Activated T-helper 1 cell treated with anti-CD3 and anti-CD28 coated beads, Interleukin-12 subunit alpha, Interleukin-12 subunit beta, Interleukin-2, Interleukin-4 antibody, amounts not matched to agents 30 ng/mL and 10 ng/mL and 1 ng/mL, durations not matched to agents 14 hours and 24 hours and 36 hours (primary cell): ENCODE measurements at places on chromosomes 3 and 15. TPM values are rescaled to one million over a fixed set of nuclear protein-coding genes. Genes with fewer than 3 reads are reported as not detected.

- peaks cover 2% of the 10 kb centered on the region for H3K27me3 ChIP-seq
- no peaks in the 10 kb centered on the region for H3K36me3 ChIP-seq
- no peak for DNase-seq
- H3K27ac ChIP-seq: no peak overlapping the region
- no peaks in the 10 kb centered on the region for H3K4me1 ChIP-seq
Observed at GRCh38 chr15:95370291-95370690, 960.2 kb upstream of the NR2F2 start.

DNA sequence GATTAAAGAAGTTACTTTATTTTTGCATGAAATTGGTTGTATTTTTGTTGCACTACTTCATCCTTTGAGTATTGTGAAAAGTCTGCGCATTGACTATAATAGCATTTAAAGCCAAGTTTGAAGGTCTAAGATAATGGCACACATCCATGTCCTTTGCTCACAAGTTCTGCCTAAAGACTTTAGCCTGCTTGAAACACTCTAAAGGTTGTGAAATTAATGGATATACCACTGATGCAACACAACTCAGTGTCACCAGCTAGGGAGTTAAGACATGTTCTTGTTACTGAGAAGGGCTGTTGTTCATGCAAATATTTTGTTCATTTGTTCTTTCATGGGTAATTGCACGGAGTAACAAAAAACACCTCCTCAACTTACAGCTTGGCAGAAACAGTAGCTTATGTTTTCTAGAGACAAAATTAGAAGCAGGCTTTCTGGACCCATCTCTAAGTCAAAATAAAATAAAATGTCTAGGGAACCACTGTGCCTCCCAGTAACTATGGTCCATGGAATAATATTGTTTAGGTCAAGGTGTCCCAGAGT, 83.9 kb downstream of the PPARG start:
- H3K4me1 ChIP-seq: no peaks in the 10 kb centered on the region
- peaks cover 6% of the 10 kb centered on the region for H3K27me3 ChIP-seq
- H3K27ac ChIP-seq: no peak overlapping the region
- no peak overlapping the region for H3K4me3 ChIP-seq
- no peak for DNase-seq

GRCh38 chr15:48624700-48625099, 20.8 kb downstream of the FBN1 start:
- no peak overlapping the region for H3K27ac ChIP-seq
- no peaks in the 10 kb centered on the region for H3K4me1 ChIP-seq
- no peaks in the 10 kb centered on the region for H3K27me3 ChIP-seq
- H3K4me3 ChIP-seq: no peak overlapping the region
- DNase-seq: no peak
- no peaks in the 10 kb centered on the region for H3K36me3 ChIP-seq

GRCh38 chr3:126397610-126398422, 3.1 kb downstream of the CFAP100 start:
- H3K27ac ChIP-seq: no peak overlapping the region
- peaks cover 13% of the 10 kb centered on the region for H3K27me3 ChIP-seq
- no peaks in the 10 kb centered on the region for H3K36me3 ChIP-seq
- no peaks in the 10 kb centered on the region for H3K4me1 ChIP-seq
- no peak for DNase-seq

LRRK1 gene
- total RNA-seq: 1.9 and 2.0 TPM in 2 replicates
